ENCODE measurements at places on chromosomes 13 and 19. TPM values are rescaled to one million over a fixed set of nuclear protein-coding genes. Genes with fewer than 3 reads are reported as not detected.

GRCh38 chr19:45446295-45446694, 21.5 kb upstream of the FOSB start:
- no peak for DNase-seq

DNA sequence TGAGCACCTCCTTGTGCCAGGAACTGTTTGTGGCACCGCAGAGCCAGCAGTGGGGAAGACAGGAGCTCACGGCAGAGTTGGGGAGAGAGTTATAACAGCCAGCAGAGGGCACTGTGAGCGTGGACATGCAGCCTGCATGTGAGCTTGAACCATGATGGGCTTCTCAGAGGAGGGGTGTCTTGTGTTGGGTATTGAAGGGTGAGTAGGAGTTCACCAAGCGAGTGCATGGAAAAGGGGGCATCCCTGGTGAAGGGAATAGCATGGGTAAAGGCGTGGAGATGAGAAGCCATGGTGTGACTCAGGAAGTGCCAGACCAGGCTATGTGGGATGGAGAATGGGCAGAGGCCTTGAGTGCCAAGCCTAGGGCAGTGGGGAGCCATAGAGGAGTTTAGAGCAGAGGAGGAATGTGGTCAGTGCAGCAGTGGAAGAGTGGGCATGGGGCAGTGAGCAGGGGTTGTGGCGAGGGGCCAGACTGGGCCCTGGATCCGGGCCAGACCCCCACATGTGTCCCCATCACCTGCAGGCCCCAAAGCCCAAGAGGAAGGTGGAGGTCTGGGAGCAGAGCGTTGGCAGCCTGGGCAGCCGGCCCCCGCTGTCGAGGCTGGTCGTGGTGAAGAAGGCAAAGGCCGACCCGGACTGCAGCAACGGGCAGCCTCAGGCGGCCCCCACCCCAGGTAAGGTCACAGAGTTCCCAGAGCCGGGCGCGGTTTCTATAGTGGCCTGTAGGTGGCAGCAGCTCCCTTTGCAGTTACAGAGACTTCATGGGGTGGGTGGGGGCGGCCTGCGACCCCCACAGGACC, 11.8 kb upstream of the SHD start:
- DNase-seq = peak; percentile 56

DNA sequence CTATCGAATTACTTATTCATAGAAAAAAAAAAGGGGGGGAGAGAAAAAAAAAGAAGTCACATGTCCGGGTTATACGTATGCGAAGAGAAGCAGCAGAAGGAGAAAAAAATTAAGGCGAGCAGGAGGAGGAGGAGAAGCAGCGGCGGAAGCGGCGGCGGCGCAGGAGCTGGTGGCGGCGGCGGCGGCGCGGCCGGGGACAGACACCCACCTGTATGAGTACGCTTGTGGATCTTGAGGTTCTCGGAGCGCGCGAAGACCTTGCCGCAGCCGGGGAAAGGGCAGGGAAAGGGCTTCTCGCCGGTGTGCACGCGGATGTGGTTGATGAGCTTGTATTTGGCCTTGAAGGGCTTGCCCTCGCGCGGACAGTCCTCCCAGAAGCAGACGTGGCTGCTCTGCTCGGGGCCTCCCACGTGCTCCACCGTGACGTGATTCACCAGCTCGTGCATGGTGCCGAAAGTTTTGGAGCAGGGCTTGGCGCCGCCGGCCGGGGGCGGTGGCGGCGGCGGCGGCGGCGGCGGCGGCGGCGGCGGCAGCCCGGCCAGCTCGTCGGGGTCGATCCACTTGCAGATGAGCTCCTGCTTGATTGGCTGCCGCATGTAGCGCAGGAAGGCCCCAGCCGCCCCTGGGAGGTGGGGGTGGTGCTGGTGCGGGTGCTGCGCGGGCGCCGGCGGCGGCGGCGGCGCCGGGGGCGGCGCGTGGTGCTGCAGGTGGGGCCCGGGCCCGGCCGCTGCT, 1.5 kb downstream of the ZIC5 start:
- no peak for DNase-seq

The ZNF682 gene
- 22.6 TPM for total RNA-seq

DNA sequence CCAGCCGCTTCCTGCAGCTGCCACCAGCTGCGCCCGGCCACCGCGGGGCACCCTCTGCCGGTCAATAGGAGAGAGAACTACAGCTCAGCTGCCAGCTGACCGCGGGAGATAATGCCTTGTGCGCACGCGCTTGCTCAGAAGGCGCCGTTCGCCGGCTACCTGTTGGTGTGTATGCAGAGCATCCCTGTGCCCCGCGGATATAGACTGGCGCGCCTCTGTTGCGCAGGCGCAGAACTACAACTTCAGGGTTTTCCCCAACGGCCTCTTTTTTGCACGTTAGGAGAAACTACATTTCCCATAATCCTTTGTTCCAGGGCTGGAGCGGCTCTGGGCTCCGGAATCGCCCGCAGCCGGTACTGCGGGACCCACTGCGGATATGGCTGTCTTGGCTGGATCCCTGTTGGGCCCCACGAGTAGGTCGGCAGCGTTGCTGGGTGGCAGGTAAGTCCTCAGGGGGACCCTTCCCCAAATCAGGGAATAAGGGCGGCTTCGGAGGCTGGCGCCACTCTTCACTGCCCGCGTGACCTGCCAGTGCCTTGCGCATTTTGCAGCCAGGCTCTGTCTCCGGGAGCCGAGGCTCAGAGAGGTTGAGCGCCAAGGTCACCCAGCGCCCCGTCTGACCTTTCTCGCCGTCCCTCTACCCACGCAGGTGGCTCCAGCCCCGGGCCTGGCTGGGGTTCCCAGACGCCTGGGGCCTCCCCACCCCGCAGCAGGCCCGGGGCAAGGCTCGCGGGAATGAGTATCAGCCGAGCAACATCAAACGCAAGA, at the start of gene MRPL34:
Gene MRPL34, plus strand, starts transcription at position 356 of the 768 bp plus-strand sequence. Its CDS starts 21 bp downstream, at position 377.
- DNase-seq = peak; percentile 96

DNA sequence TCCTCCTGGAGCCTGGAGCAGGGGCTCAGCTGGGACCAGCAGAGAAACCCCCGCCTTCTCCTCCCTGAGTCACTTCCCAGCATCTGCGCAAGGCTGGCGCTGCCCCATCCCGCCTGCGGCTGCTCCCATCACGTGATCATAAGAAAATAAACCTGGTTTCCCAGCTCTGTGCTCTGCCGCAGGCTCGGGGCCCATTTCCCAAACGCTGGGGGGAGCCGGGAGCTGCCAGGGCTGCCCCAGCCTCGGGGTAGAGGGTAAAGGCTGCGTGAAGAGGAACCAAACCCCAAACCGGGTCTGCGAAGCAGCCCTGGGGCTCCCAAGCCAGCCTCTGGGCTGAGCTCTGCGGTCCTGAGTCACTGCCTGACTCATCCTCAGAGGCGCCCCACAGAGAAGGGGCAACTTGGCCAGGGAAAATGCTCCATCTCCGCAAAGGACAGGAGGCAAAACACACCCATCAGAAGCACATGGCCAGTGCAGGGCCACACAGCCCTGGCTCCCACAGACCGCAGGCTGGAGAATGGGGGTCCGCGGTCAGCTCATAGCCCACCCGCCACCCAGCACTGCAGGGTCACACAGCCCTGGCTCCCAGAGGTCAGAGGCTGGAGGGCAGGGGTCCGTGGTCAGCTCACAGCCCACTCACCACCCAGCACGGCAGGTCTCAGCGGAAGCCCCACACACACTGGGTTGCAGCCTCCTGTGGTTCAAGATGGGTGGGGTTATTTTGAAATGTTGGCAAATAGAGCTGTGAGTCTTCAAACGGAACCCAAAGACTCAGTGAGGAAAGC, 67.1 kb downstream of the RASA3 start:
- DNase-seq = no peak

GRCh38 chr13:113794086-113794485, 35.1 kb downstream of the TMEM255B start:
- no peak for DNase-seq

The IZUMO4 gene
- total RNA-seq = 15.9 TPM

- no peak for DNase-seq
Observed at GRCh38 chr13:111552891-111553655, 232.6 kb downstream of the TEX29 start.

DNA sequence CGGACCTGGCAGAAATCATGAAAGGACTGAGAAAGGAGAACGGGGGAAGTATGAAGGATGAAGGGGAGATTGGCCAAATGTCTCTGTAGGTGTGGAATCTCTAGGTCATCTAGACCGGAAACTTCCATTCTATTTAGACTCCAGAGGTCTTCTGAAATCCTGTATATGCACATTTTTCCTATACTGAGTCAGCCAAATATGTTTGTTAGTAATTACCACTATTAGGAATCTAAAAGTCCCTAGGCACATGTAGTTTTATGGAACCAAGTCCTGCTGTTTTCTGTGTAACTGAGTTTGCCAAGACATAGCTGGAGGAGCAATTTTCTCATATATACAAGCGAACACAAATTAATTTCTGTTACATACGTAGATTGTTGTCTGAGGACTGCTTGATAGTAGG, 498.1 kb downstream of the GPC5 start:
- no peak for DNase-seq

DNA sequence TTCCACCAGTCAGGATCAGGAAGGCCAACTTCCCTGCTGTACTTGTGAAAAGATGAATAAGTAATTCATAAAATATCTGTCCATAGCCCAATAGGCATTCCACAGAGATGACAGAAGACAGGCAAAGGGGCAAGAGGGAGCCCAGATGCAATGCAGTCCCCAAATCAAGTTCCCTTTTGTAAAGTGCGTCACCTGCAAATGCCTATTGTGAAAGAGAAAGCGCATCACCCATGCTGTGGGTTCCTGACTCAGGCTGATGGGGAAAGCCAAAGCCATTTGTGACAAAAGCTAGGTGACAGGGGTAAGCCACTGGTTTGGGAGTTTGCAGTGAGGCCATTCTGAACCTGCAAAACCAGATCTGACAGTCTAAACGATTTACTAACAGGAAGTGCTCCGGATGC, 157.5 kb upstream of the ZNF536 start:
- no peak for DNase-seq

DNA sequence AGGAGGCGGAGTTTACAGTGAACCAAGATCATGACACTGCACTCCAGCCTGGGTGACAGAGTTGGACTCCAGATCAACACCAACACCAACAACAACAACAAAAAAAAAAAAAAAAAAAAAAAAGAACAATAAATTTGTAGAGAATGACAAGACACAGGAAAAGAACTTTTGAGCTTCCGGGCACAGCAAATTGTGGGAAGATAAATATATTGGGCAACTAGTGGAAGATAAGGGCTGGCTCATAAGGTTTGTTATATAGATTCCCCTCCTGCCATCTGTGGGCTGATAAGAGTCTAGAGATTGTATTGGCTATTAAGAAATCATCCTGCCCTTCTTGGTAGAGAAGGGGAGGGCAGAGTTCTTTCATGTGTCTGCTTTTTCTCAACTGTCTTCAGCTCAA, 33.1 kb upstream of the CYP2S1 start:
- no peak for DNase-seq

- no peak for DNase-seq
Observed at GRCh38 chr13:74825152-74825937, 656.6 kb downstream of the TBC1D4 start.

- no peak for DNase-seq
Observed at GRCh38 chr19:42189133-42189532, 28.3 kb downstream of the DEDD2 start.

DNA sequence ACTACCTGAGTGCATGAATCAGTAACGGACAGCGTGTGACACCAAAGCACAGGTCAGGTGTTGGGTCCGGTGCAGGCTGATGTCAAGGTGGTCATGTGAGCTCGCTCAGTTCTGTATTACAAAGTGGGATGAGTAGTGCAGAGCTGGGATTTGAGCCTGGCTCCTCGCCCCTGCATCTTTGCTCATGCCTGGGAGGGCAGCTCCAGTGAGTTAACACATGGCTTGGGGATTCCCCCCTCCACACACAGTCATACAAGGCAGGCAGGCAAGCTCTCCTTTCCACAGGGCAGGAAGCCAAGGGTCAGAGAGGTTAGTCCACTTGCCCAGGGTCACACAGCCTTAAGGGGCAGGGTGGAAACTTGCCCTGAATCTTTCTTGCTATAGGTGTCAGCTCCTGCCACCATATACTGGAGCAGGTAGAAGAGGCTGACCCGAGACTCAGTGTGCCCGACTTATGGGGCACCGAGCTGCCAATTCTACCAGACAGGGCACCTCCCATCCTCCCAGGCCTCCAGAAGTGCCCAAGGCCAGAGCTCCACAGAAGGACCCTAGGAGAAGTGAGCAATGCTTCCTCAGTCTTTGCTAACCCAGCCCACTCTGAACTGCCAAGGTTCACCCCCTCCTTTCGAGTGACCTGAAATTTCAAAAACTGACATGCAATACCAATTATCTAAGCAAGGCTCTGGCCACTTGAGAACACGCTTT, 35.4 kb downstream of the ZNF787 start:
- no peak for DNase-seq

DNA sequence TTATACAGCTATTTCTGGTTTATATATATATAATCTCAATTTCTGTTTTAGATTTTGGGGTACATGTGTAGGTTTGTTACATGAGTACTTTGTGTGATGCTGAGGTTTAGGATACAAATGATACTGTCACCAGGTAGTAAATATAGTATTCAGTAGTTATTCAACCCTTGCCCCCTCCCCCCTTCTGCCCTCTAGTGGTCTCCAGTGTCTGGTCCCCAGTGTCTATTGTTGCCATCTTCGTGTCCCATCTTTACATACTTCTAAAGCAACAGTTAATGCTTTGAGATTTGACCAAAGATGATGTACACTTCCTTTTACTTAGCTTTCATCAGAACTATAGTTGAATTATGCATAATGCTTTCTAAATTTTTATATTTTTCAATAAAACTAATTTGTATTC, 1623.4 kb upstream of the PRR20A start:
- no peak for DNase-seq

The HIPK4 gene
- total RNA-seq = 0.11 TPM

The CRX gene
- total RNA-seq = not detected

The PRR22 gene
- total RNA-seq = 5.9 TPM

The PSG11 gene
- not detected for total RNA-seq

GRCh38 chr19:18663940-18664530, 19.4 kb upstream of the CRTC1 start:
- no peak for DNase-seq

- DNase-seq = no peak
Observed at GRCh38 chr13:99596180-99596579, 94.9 kb downstream of the TM9SF2 start.

The ZNF626 gene
- 35.7 TPM for total RNA-seq

- DNase-seq = no peak
Observed at GRCh38 chr19:33362508-33363228, 10.8 kb upstream of the CEBPG start.

GRCh38 chr13:20392530-20392929, 133.1 kb downstream of the CRYL1 start:
- no peak for DNase-seq

The CASP14 gene
- not detected for total RNA-seq

- no peak for DNase-seq
Observed at GRCh38 chr13:80399340-80400163, 58.6 kb upstream of the SPRY2 start.

The TBXA2R gene
- not detected for total RNA-seq

The DNAAF3 gene
- 18.4 TPM for total RNA-seq

The GSX1 gene
- not detected for total RNA-seq

DNA sequence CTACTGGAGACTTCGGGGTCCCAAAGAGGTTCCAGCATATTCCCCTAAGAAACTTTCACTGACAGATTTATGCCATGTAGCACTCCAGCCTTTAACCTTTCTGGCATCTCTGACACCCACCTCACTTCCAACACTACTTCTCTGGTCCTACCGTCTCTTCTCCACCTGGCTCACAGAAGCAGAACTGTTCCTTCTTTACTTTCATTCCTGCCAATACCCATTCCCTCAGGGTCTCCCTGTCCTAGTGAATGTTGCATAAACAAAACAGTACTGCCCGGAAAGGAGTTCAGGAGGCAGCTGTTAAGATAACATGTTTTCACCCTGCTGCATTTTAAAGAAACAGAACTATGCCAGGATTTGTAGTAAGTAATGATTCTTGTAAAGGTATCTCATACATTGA, 136.0 kb upstream of the MIR17HG start:
- no peak for DNase-seq

Measured in progenitor cell of endocrine pancreas (in vitro differentiated cells).